Subcutaneous preadipocyte (primary cell): ENCODE measurements at places on chromosomes 1 and 21. TPM values are rescaled to one million over a fixed set of nuclear protein-coding genes. Genes with fewer than 3 reads are reported as not detected.

Gene GPR37L1
- total RNA-seq, result not detected in 2 replicates

Gene CCDC185
- not detected in 2 replicates for total RNA-seq

Gene LAD1
- total RNA-seq, result not detected in 2 replicates

Gene AGBL4
- total RNA-seq, result not detected in 2 replicates

Gene LRRC71
- total RNA-seq, result 0.20 TPM in 1 of 2 replicates, not detected in the other

Gene GBP4
- total RNA-seq, result under 0.01 and 0.37 TPM in 2 replicates

Gene SELL
- total RNA-seq, result under 0.01 TPM in 1 of 2 replicates, not detected in the other

Gene NBPF6
- total RNA-seq, result not detected in 2 replicates

Gene PTGER3
- 0.37 and 0.39 TPM in 2 replicates for total RNA-seq
